ENCODE measurements at places on chromosomes 7 and 10. TPM values are rescaled to one million over a fixed set of nuclear protein-coding genes. Genes with fewer than 3 reads are reported as not detected.
A peak's percentile ranks its signal among the peaks of the same experiment; 100 is the strongest.

GRCh38 chr10:125102246-125102645 is 58.1 kb downstream of the CTBP2 start:
- no peak for DNase-seq

DNA sequence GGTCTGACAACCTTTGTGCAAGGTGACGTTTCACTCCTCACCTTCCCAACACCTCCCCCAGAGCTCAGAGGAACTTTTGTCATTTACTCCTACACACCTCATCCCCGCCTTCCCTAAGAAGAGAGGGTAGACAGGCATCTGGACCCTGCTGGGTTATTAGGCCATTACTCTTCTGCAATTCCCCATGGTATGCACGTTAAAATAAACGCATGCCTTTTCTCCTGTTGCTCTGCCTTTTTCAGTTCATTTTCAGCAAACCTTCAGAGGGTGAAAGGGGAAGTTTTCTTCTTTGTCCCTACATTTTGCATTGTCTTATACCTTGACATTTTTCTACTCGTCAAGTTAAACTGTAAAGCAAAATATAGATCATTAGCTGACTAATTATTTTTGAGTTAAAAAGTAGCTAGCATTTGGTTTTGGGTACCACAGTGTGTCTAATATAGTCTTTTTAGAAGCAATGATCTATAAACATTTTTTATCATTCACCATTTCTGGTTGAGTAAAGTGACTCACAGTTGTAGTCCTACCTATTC is 10.5 kb upstream of the EDRF1 start:
- no peak for DNase-seq

- no peak for DNase-seq
Measured at GRCh38 chr7:96578606-96579005, 131.0 kb downstream of the SEM1 start.

DNA sequence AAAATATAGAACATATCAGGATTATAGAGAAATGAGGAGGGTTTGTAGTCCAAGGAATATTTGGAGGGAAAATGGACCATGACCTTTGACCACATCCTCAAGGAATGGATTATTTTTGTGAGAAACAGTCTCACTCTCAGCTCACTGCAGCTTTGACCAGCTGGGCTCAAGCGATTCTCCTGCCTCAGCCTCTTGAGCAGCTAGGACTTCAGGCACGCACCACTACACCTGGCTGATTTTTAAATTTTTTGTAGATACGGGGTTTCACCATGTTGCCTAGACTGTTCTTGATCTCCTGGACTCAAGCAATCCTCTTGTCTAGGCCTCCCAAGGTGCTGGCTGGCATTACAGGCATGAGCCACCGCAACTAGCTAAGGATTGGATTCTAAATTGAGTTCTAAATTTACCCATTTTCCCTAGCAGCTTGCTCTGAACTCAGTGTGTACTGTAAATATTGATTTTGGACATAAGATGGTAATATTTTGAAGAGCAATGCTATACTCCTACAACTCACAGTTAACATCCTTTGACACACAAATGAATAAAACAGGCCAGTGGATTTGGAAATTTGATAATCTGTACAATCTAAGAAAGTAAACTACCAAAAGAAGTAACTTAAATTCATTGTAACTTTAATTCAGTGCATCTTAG is 73.8 kb downstream of the TET1 start:
- DNase-seq = no peak

- DNase-seq = no peak
Measured at GRCh38 chr10:85043207-85043606, 714.8 kb downstream of the CCSER2 start.

- DNase-seq = peak; percentile 93
Measured at GRCh38 chr7:1044189-1045068, at the start of gene GPR146. Gene GPR146 (plus strand): TSS chr7:1044546. CDS start chr7:1057516, 12,970 bp downstream.

- no peak for DNase-seq
Measured at GRCh38 chr10:6240254-6240653, 37.5 kb downstream of the PFKFB3 start.

DNA sequence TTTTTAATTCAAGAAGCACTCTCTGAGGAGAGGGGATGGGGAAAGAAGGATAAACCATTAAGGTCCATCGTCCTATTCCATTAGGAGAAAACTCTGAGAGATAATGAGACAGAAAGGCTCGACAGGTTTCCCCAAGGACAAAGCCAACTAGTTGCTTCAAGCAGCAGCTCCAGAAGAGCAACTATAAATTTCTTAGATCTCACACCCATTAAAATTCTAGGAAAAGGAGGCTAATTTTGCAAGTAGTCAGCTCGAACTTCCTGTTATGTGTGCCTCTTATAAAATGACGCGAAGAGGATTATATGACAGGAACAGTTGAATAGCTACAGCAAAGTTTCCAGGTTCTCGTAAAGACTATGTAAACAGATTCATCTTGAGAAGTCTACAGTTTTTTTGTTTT is 52.0 kb upstream of the ST8SIA6 start:
- DNase-seq = no peak

The OGDHL gene
- polyA plus RNA-seq = 1.2 TPM

The LSM5 gene
- polyA plus RNA-seq = 66.0 TPM

The CCL26 gene
- 0.80 TPM for polyA plus RNA-seq

The YKT6 gene
- polyA plus RNA-seq = 80.3 TPM

Data from muscle of back (tissue), 13 donors.